ENCODE measurements at places on chromosomes 1 and 21. TPM values are rescaled to one million over a fixed set of nuclear protein-coding genes. Genes with fewer than 3 reads are reported as not detected.

OSCP1 gene
- total RNA-seq = 1.3 TPM

NUP210L gene
- 0.08 TPM for total RNA-seq

RAB3B gene
- 0.03 TPM for total RNA-seq

CYYR1 gene
- total RNA-seq = not detected

ADAR gene
- total RNA-seq = 377 TPM

Measured in activated CD4-positive, alpha-beta memory T cell treated with anti-CD3 and anti-CD28 coated beads, Interleukin-2, amount 10 ng/mL, durations not matched to agents 7 days and 5 days (primary cell).